ENCODE measurements at places on chromosomes 2 and 18. TPM values are rescaled to one million over a fixed set of nuclear protein-coding genes. Genes with fewer than 3 reads are reported as not detected.

REG1B gene
- polyA plus RNA-seq = not detected

DLX2 gene
- 0.17 TPM for polyA plus RNA-seq

FHOD3 gene
- 15.2 TPM for polyA plus RNA-seq

SCYGR4 gene
- polyA plus RNA-seq = not detected

GRCh38 chr18:22641958-22642357 is 224.2 kb upstream of the CTAGE1 start:
- no peak for DNase-seq

Data from brain (organoid and tissue), 16 donors.